ENCODE measurements at places on chromosomes 5 and 9. TPM values are rescaled to one million over a fixed set of nuclear protein-coding genes. Genes with fewer than 3 reads are reported as not detected.

DNA sequence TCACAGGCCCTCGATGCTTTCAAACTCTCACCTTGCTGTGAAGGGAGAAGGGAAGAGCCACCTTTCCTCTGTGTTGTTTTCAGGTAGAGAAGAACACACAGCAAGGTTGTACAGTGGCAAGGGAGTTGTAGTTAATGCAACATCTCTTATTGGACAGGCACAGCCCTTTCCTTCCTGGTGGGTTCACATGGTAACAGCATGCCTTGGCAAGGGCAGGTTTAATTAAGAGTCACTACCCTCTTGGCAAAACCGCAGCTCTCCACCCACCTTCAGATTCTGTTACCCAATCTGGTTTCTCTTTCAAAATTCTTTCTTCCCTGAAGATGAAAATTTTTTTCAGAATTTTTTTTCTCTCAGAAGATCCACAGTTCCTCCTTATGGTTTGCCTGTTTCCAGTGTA lies 253.1 kb downstream of the TLR4 start:
- DNase-seq, result peak; percentile 41
- no peaks in the 10 kb centered on the region for H3K36me3 ChIP-seq

Gene GCNT4
- total RNA-seq, result 1.9 TPM

Gene CDC14B
- 16.0 TPM for total RNA-seq

Gene ESM1
- 0.68 TPM for total RNA-seq

DNA sequence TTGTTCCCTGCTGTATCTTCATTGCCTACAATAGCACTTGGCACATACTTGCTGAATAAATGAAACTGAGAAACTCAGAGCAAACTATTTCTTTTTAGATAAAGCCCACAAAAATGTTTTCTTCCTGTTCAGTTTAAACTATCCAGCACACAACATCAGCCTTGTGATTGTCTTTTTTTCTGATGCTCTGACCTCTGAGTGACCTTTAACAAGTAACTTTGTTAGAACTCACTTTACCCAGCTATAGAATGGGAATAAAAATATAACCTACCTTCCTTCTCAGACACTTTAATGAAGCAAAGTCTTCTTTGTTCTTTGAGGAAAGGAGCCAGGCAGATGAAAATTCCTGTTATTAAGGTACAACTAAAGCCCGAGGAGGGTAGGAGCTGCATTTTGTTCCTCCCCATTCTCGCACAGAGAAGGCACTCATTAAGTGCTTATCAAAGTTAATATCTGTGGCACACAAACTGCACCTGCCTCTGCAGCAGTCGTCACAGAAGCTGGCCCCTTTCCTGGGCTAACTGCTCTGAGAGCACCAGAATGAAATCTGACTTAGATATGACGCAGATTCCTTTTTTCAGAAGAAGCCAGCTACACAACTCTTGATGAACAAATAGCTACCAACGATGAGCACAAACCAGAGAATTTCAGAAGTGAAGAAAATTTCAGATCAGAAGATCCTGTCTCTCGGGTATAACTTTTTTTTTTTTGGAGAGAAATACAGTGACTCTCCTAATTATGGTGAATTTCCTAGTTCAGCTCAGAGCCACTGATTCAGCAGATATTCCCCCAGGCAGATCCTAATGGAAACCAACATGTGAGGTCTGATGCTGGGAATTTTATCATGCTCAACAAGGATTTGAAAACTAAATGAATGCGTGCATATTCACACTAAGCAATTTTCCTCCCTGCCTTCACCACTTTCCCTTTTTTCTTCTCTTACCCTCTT lies 31.0 kb upstream of the NR3C1 start:
- H3K36me3 ChIP-seq, result no peaks in the 10 kb centered on the region
- peaks cover 5% of the 10 kb centered on the region for H3K4me1 ChIP-seq
- H3K4me3 ChIP-seq, result peak overlapping the region; percentile 33
- no peaks in the 10 kb centered on the region for H3K27me3 ChIP-seq
- no peak for DNase-seq
- H3K27ac ChIP-seq, result peak overlapping the region; percentile 67

Gene PCDHB14
- total RNA-seq, result 2.1 TPM

DNA sequence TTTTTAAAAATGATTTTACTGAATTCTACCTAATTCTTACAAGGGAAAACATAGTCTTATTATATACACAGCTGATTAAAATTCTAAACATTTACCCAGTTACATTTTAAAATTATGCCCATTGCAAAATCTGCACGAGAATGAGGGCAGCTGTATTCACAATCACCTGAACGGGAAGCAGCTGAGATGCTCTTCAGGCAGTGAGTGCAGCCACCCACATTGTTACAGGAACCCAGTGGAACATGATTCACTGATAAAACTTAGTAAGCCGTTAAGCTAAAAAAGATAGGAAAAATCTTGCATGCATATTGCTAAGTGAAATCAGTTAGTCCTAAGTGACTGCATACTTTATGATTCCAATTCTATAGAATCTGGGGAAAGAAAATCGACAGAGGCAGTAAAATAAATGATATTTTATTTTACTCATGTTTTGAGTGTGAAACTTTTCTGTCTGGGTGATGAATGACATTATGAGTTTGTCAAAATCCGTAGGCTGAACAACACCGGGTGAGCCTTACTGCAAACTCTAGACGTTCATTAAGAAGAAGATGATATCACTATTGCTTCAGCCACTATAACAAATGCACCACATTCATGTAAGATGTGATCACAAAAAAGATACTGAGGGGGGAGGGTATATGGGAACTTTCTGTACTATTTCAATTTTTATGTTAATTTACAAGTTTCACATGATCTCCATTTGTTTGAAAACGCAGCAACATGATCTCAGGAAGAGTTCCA lies 39.1 kb upstream of the FLT4 start:
- H3K4me1 ChIP-seq, result no peaks in the 10 kb centered on the region
- no peak overlapping the region for H3K4me3 ChIP-seq
- no peaks in the 10 kb centered on the region for H3K36me3 ChIP-seq
- H3K27me3 ChIP-seq, result peaks cover 3% of the 10 kb centered on the region
- no peak for DNase-seq
- H3K27ac ChIP-seq, result no peak overlapping the region
